GF-D8 (cell line): ENCODE measurements at places on chromosomes 11 and 22.

DNA sequence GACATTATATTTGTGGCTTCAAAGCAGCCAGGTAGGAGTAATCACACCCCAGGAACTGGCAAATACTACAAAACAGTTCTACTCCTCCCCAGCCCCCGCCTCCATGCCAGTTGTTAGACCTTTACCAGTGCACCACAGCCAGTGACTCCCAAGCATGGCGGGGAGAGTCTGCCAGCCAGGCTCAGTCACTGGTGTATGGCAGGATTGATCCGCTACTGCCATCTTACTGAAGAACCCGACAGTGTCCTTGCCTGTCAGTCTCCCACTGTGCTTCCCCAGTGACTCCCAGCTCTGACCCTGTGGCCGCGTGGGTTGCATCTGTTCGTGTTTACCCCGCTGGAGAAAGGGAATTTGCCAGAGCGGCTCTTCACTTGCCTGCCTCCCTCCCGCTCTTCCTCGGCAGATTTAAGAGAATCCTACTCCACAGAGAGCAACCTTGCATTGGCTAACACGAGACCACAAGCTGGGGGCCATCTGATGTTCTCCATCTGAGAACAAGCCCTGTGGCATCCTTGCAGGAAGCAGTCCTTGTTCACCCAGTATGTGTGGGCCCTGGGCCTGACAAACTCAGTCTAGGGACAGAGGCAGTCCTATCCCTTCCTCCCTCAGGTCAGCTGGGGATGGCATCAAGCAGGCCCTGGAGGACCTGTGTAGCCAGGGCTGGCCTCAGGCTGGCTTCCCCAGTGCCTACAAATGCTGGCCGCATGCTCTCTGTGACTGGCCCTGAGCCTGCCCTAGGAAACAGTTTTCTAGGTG lies 33.1 kb downstream of the GNAZ start:
- no peak for DNase-seq

DNA sequence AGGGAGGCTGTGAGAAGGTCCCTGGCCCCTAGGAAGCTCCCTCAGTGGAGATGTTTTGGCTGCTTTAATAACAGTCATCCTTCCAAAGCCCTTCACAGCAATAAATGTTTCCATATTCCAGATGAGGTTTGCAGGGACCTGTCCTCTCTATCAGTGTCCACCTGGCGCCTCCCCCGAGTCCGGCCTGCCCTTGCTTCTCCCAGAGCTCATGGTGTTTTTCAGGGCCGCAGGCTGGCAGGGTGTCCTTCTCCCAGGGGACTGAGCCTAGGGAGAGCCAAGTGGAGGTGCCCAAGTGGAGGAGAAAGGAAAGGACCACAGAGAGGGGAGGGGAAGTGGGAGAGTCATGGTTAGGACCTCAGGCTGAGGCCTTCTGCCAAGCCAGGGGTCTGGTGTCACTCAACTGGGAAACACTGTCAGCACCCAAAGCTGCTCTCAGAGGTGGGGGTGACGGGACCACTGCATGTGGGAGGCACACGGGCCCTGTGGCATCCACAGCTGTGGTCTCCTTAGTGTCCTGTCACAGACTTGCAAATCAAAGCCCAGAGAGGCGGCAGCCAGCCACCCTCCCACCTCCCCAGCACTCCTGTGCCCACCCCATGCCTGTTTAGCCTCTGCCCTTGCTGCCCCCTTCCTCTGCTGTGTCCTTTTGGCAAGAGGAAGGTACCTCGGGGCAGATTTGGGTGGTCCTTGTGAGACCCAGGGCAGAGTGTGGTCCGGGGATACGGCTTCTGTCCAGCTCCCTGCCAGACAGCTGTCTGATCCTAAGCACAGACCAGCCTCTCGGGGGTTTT lies 6.4 kb downstream of the DERL3 start:
- no peak for DNase-seq

GRCh38 chr22:49962751-49963646 lies 2.4 kb downstream of the PIM3 start:
- no peak for DNase-seq

- DNase-seq = no peak
These were observed 109.1 kb downstream of the KCNQ1 start for GRCh38 chr11:2553886-2554285.

GRCh38 chr11:62088331-62088933 lies 35.4 kb upstream of the INCENP start:
- DNase-seq = no peak

- DNase-seq = no peak
These were observed 143.5 kb downstream of the NXPE2 start for GRCh38 chr11:114821621-114822412.

DNA sequence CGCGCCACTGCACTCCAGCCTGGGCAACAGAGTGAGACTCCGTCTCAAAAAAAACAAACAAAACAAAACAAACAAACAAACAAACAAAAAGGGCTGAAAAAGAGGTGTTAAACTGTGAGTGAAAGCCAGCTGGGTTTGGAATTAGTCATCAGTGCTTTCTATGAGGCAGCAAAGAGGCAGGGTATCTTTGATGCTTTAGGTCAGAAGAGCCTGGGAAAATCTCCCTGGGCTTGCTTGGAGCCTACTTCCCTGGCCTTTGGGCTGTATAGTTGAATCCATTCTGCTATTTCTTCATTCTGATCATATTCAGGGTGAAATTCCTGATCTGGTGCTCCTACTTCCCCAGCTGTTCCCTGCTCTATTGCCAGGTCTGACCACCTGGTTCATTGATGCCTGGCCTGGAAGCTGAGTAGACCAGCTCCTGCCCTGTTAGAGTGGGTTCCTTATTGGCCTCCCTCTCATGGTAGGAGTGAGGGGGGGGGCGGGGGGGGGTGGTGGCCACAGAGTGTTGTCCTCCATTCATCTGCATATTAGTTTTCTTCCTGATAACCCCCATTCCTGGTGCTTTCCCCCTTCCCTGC lies 65.6 kb downstream of the INSC start:
- no peak for DNase-seq

DNA sequence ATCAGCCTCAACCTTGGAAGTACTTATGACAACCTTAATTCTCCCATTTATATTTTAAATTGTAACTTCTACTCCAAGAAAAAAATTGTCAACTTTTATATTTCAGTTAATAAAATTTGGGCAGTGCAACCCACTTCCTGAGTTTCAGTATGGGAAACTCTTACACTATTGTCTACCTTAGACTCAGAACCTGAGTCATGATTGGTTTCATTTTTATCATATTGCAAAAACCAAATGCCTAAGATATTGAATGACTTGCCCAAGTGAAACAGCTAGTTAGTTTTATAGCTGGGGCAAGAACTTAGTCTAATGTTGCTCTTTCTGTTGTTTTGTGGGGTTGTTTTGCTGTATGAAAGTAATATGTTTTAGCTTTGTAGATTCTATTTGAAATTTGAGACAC lies 334.0 kb upstream of the ARHGAP42 start:
- no peak for DNase-seq

- DNase-seq = no peak
These were observed 19.8 kb downstream of the USP35 start for GRCh38 chr11:78208257-78209165.

- no peak for DNase-seq
These were observed 23.4 kb upstream of the GRAMD4 start for GRCh38 chr22:46596819-46597218.

- no peak for DNase-seq
These were observed 68.2 kb downstream of the ENDOD1 start for GRCh38 chr11:95157824-95158223.

- DNase-seq = peak; percentile 3
These were observed 103.4 kb downstream of the BRD1 start for GRCh38 chr22:49724030-49724892.

GRCh38 chr11:61281581-61282250 lies 13.4 kb downstream of the VWCE start:
- no peak for DNase-seq
